HuH-7.5 (cell line): ENCODE measurements at places on chromosomes 13 and 19.
A peak's percentile ranks its signal among the peaks of the same experiment; 100 is the strongest.

DNA sequence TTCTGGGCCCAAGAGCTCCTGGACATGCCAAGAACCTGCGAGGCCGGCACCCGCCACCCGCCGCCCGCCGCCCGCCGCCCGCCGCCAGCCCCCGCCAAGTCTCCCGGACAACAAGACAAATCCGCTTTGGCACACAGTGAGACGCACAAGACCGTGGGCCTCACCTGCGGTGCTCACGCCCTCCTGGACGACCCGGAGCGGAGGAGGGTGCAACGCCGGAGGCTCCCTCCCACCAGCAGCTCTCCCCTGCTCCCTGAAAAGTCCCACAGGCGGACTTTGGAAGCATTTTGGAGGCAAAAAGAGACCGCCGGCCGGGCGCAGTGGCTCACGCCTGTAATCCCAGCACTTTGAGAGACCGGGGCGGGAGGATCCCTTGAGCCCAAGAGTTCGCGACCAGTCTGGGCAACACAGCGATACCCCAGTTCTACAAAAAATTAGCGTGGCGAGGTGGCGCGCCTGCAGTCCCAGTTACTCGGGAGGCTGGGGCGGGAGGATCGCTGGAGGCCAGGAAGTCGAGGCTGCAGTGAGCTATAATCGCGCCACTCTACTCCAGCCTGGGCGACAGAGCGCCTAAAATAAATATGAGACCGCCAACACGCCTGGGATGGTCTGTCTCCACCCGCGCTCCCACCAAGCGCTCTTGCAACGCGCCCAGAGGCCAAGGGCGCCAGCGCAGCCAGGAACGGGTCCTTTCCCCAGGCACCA lies 783 bp downstream of the RHPN2 start:
- no peak for DNase-seq

- DNase-seq = no peak
Observed at GRCh38 chr19:32829345-32829896, 40.1 kb downstream of the SLC7A9 start.

DNA sequence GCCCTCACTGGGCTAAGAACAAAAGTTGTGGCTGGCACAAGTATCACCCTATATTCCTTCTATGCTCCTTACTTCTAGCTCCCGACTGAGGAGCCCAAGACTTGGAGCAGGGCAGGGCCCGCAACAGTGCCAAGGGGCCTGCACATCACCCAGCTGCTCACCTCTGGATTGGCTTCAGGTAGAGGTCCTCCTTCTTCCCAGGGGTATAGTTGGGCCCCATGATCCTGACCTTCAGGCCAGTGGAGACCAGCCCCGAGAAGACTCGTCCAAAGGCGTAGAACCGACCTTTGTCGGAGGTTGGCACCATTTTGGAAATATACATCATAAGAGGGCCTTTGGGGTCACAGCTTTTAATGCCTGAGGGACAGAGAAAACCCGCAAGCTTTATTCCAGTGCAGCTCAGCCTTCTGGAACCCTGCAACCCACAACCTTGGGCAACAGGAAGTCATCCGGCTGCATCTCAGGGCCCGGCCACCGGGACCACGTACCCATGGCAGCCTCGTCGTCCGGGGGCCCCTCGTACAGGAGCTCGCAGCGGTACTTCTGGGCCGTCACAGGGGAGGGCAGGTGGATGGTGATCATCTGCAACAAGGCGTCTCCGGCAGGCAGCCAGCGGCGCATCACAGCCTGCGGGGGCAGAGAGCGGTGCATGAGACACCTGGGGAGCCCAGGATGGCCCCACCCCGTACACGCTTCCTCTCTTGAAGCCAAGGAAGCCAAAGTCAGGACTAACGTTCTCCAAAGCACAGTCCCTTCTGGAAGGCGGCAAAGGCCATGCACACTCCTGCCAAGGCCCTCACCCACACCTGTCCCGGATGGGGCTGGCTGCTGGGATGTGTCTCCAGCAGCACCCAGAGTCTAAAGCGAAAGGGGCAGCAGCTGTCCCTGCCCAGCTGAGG lies 4.7 kb downstream of the EEF2 start:
- no peak for DNase-seq

DNA sequence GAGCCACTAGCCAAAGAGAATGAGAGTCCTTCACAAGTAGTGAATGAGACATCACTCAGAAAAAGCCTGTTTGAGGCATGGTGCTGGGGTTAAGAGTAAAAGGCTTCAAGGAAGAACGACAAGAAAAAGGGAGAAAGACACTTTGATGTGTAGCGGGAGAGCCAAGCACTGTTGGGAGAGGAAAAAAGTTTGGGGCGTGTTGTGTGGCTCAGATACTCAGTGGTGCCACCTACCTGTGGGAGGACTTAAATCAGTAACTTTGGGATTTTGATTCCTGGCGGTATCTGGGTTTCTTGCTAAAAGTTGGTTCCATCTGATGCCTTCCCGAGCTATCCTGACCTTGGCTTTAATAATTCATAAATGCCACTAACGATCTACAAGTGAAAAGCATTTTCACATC lies 12.3 kb downstream of the ELSPBP1 start:
- DNase-seq = peak; percentile 21

- no peak for DNase-seq
Observed at GRCh38 chr19:33129901-33130300, 2.0 kb upstream of the WDR88 start.

DNA sequence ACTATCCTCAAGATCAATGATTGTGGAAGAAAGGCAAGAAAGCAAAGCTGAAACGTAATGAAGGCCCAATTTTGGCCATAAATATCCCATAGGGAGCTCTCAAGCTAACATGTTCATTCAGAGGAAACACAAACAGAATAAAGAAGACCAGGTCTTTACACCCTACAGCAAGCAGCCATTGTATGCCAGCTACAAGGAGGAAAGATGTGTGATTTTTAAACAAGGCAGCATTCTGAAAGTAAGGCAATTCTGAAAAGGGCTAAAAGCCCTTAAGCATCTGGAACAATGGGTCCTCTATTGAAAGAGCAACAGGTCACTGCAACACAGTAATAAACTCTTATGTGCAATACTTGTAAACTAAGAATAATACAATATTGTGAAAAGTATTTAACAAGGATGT lies 1002.4 kb downstream of the SLITRK1 start:
- no peak for DNase-seq

DNA sequence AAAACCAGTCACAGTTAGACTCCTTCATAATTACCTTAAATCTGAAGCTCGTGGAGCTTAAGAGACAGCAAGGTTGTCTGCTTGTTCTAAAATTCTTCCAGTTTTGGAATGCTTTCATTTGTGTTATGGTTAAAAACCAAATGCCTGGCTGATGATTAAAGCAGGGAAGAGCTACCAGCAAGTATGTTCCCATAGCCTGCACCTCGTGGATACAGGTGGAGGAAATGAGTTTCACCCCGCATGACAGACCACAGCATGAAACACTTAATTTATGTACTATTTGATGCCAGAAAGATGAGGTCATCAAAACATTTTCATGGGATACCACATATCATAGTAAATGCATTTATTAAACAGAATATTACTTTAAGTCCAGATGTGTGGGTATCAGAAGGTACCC lies 416 bp upstream of the DOCK9 start:
- no peak for DNase-seq

DNA sequence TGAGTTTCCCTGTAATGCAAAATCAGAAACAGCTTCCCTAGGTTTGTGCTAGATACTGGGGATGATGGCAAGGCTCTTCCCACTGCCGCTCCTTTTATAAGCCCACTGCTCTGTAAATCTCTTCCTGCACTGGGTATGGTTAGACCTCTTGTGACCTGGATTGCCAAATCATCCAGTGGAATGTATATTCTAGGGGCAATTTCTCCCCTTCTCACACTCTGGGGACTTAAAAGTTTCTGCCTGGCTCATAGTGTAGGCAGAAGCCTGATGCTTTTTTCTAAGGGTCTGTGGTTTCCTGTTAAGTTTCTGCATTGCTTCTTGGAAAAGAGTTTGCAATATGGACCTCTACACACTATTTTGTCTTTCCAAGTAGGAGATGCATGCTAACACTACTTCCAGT lies 1582.0 kb upstream of the PCDH20 start:
- DNase-seq = no peak

DNA sequence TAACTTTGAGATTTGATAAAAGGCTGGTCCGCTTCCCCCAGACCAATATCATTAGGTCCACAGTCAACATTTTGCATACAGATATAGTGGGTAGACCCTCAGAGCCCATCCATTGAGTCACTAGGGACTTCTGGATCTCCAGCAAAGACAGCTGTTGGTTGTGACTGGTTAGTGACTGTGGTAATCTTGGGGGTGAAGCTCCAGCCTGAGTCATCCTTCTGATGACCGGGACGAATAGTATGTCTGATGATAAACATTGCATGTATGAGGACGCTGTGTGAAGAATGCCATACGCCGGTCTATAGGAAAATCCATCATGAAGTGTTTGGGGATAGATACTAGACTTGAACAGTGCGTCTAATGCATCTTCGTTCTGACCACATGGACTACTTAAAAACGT lies 307.0 kb downstream of the UQCRFS1 start:
- no peak for DNase-seq

DNA sequence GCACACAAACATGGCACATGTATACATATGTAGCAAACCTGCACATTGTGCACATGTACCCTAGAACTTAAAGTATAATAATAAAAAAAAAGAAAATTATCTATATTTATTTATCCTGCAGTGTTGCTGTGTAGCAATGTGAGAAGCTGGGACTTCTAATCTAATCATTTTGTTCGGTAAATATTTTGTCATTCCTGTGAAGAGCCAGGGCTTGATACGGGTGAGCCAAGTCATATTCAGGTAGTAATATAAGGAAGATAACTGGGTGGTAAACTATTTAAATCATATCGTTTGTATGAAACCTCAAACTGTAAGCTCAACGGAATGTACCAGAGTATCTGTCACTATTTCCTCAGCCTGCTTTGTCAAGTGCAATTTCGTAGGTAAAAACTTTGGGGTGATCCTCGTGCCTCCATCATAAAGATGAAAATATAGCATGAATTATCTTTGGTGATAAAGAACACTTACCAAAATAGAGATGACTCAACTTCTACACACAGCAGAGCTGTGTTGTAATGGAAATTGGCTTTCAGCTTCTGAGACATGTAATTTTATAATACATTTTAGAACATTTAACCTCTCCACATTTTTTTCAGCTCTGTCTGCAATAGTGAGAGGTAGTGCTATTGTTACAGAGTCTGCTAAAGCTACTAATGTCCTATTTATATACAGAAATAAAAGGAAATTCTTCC lies 92.9 kb downstream of the PCDH9 start:
- DNase-seq = no peak

DNA sequence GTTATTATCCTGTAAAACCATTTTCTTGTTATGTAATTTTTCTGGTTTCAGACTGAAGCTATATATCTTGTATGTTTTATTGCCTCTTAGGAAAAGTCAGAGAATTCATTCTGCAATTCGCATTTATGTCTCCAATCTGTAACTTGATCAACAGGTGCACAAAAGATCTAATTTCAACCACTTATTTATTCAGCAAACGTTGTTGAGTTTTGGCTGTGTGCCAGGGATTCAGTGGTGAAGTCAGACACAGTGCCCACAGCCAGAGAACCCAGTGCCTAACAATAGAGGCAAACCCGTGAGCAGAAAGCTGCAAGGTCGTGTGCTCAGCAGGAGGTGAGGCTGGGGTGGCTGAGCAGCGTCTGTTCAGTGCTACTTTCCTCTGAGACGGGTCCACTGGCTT lies 119.5 kb upstream of the MCF2L start:
- DNase-seq = no peak
